Activated T-cell treated with anti-CD3 and anti-CD28 coated beads, Interleukin-2, amount 50 U/mL, for 24 hours (primary cell): ENCODE measurements at places on chromosomes 3 and 15.

- no peak for DNase-seq
These were observed 146.1 kb upstream of the THBS1 start for GRCh38 chr15:39434751-39435238.

- peak; percentile 79 for DNase-seq
These were observed 426 bp downstream of the KAT2B start for GRCh38 chr3:20040548-20041196.

DNA sequence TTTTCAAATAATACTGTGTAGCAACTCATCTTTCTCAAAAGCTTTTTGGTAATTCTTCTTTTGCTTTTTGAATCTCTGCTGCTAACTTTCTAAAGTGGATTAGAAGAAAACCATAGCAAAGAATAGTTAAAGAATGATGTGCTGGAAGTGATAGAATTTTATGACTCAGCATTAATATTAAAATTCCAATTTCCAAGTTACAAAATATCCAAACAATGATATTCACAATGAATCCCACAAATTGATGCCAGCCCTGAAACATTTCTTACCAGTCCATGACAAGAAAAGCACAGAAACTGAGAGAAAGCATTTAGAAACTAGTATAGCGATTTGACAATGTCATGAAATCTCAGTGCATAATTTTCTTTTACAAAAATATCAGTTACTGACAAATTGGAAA, 482.2 kb downstream of the RBMS3 start:
- DNase-seq, result no peak

DNA sequence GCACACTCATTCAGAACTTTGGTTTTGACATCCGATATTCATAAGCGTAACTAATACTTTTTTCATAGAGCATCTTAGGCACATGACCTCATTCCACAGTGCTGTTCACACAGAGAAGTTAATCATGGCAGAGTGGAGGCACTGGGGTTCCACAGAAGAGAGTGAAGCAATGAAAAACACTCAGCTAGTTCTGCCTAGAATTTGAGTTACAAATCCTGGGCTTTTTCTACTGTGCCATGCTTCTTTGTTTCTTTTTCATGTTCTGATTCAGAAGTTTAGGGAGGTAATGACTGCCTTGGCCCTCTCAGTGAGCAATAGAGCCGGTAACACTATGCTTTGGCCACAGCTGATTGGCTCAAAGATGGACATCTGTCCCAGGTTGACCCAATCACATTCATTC, 176.1 kb upstream of the MITF start:
- no peak for DNase-seq

GRCh38 chr15:62561059-62561519, 396.0 kb upstream of the C2CD4B start:
- DNase-seq, result no peak

GRCh38 chr3:104526901-104527401, 839.8 kb upstream of the ALCAM start:
- no peak for DNase-seq

GRCh38 chr3:12120374-12121140, 38.2 kb downstream of the TIMP4 start:
- DNase-seq, result no peak

- DNase-seq, result peak; percentile 59
These were observed 5.1 kb upstream of the SLC25A38 start for GRCh38 chr3:39378088-39378487.

GRCh38 chr3:129310111-129311011, 31.7 kb downstream of the HMCES start:
- DNase-seq, result no peak

GRCh38 chr3:141020143-141020830, 30.9 kb upstream of the SPSB4 start:
- DNase-seq, result no peak

- no peak for DNase-seq
These were observed 38.3 kb downstream of the GPR176 start for GRCh38 chr15:39881790-39882189.

DNA sequence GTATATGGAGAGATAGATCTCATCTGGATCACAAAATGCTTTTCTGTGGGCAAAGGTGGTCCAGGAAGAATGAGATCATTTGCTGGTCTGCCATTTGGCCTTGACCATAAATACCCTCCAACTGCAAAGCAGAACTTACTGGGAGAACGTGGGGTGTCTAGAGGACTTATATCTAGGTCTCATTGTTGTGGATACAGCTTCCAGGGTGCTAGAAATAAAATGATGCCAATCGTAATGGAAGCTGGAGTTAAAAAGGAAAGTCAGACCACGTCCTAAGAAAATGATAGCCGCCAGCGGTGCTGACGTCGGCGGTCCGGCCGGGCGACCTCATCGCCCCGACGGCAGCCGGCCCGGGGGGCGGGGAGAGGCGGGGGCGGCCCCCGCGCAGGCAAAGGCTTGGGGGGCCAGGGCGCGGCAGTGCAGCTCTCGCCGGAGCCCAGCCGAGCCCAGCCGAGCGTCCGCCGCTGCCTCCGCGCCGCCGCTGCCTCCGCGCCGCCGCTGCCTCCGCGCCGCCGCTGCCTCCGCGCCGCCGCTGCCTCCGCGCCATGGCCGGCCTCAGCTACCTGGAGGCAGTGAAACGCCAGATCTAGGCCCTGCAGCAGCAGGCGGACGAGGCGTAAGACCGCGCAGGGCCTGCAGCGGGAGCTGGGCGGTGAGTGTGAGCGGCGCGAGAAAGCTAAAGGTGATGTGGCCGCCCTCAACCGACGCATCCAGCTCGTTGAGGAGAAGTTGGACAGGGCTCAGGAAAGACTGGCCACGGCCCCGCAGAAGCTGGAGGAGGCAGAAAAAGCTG, 89.5 kb downstream of the EOMES start:
- peak; percentile 74 for DNase-seq

GRCh38 chr3:165920984-165921383, 83.8 kb upstream of the BCHE start:
- DNase-seq, result no peak

GRCh38 chr3:139326131-139326530, 17.7 kb upstream of the MRPS22 start:
- DNase-seq, result no peak

- peak; percentile 31 for DNase-seq
These were observed 260.8 kb downstream of the UACA start for GRCh38 chr15:70502529-70502928.

GRCh38 chr15:45759936-45760335, 125.1 kb downstream of the SQOR start:
- DNase-seq, result no peak

DNA sequence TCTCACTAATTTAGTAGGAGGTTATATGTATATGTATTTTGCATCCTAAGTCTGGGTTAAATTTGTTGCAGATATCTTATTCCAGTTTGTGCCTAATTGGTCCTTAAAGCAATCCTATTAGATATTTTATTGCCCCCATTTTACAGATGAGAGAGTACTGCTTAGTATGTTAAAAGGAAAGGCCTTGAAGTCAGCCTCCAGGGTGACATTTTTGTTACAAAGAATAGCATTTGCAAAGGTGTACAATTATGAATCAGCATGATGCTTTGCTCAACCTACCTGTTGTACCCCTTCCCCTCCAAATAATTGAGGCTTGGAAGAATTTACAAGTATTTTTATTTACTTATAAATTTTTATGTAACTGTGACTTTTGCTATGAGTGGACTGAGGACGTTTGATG, 14.0 kb downstream of the STT3B start:
- no peak for DNase-seq

- DNase-seq, result no peak
These were observed 171.2 kb downstream of the KLHL25 start for GRCh38 chr15:85623315-85624049.

DNA sequence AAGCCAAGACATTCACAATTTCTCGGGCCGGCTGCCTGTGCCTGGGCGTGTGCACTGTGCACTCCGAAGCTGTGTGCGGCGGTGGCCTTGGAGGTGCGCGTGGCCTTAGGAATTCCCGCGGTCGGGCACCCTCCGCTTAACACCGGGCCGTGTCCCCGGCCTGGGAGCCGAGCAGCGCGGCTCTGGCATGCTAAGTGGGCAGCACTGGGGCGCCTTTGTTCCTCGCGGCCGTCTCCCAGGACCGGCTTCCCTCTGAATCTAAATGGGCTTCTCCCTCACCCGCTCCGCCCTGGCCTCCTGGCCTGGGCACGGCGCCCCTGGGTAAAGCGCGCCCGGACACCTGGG, 498 bp upstream of the ARNT2 start:
- DNase-seq, result no peak

GRCh38 chr3:191528589-191528988, 67.6 kb downstream of the PYDC2 start:
- DNase-seq, result no peak

DNA sequence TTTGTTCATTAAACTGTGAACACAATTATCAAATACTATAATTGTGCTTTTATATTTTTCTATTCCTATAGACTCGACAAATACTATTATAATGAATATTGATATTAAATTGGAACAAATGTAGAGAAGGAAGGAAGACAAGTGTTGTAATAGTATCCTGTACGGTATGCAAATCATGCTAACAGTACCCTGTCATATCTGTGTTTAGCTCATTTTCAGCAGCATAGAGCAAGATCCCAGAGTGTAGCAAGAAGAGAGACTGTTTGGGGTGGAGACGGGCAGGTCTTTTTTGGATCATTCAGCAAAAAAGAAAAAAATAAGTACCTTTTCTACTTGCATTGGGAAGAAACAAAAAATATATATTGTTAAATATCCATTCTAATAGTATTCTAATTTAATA, 224.1 kb downstream of the TPRG1 start:
- no peak for DNase-seq

DNA sequence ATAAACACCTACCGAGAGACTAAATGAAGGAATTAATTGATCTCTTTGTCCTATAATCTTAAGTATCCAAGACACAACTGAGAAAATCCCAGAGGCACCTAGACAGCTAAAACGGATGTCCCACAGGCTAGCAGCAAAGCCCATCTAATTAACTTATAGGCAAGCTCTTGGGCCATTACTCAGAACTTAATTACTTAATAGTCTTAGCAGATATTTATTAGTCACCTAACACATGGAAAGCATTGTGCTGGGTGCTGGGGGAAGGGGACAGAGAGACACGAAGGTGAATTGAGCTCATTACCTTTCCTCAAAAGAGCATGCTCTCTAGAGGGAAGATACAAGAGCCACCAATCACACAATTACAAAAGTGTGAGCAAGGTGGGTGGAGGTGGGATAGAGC, 189.8 kb upstream of the PROK2 start:
- no peak for DNase-seq

DNA sequence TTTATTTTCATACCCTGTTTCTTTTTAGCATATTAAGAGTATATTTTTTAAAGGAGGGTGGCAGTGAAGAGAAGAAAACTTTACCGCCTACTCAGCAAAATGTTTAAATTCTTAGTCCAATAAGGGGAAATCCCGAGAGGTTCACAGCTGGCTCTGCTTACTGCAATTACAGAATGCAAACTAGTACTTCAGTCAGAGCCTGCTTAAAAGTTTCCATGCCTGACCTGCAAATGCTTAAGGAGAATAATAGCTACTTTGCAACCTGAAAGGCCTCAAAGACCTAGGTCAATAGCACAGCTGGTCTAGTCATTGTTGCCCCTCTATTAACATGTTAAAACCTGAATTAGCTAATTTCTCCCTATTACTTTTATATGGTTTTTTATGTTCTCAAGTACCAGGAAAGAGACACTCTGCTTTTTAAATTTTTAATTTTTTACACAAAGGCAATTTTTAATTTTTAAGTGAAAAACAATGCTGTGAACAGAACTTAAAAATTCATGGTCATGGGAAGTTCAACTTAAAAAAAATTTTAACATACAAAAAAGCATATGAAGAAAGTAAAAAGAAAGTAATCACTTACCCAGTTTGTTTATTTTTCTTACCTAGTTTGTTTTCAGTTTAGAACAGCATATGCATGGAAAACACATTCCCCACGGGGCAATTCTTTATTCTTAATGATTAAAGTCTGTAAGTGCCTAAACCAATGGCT, 79.2 kb downstream of the P3H2 start:
- DNase-seq, result no peak

GRCh38 chr3:19540464-19540863, 392.2 kb downstream of the KCNH8 start:
- no peak for DNase-seq

- no peak for DNase-seq
These were observed 28.1 kb downstream of the CFAP92 start for GRCh38 chr3:128965818-128966217.

GRCh38 chr3:128799653-128800052, 73.7 kb downstream of the RAB7A start:
- DNase-seq, result no peak

- peak; percentile 14 for DNase-seq
These were observed 53.8 kb downstream of the CMTM6 start for GRCh38 chr3:32448686-32449474.

DNA sequence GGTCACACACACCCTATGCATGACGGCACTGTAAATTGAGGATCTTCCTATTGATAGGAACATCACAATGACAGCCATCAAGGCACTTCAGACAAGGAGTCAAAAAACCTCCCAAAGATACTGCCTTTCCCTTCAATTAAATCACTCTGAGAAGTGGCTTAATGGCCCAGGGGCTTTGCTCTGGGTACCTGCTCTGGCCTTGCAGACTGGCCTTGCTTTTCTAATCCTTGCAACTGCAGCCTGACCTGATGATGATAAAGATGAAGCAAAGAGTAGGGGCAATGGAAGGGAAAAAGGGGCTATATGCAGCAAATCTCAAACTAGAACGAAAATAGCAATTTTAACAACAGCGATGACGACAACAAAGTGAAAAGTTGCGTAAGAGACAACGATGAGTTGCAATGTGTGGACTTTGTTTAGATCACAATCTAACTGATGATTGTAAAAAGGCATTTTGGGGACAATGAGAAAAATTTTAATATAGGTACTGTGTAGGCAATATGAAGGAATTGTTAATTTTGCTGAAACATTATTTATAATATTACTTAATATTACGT, 14.6 kb downstream of the ADAMTS9 start:
- no peak for DNase-seq

- peak; percentile 69 for DNase-seq
These were observed 25.0 kb downstream of the TGFBR2 start for GRCh38 chr3:30631243-30631904.

DNA sequence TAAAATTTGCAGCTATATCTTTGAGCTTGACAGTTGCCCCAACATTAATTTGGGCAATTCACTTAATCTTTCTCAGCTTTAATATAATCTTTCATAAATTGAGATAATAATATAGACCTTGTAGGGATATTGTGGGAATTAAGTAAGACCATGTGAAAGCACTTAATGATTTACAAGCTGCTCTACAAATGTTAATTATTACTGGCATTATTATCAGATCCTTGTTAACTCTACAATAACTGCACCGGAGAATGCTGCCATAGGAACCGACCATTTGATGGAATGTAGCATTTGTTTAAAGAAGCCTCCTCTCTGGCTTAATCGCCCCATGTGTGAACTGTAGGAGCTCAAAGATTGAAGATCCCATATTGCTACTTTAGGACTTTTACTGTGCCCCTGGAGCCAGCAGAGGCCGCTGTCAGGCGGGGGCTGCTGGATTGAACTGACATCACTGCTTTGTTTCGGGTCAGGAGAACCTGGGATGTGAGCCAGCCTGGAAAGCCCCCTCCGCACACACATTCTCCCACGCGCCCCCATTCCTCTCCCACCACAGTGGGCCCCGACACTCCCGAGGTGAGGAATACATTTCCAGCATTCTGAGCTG, 154.2 kb upstream of the TNIK start:
- no peak for DNase-seq
